Stimulated activated CD4-positive, alpha-beta T cell treated with anti-CD3 and anti-CD28 coated beads, Interleukin-12 subunit alpha, Interleukin-12 subunit beta, amount 100 ng/mL, for 4 hours (primary cell): ENCODE measurements at places on chromosomes 16 and 17.
A peak's percentile ranks its signal among the peaks of the same experiment; 100 is the strongest.

DNA sequence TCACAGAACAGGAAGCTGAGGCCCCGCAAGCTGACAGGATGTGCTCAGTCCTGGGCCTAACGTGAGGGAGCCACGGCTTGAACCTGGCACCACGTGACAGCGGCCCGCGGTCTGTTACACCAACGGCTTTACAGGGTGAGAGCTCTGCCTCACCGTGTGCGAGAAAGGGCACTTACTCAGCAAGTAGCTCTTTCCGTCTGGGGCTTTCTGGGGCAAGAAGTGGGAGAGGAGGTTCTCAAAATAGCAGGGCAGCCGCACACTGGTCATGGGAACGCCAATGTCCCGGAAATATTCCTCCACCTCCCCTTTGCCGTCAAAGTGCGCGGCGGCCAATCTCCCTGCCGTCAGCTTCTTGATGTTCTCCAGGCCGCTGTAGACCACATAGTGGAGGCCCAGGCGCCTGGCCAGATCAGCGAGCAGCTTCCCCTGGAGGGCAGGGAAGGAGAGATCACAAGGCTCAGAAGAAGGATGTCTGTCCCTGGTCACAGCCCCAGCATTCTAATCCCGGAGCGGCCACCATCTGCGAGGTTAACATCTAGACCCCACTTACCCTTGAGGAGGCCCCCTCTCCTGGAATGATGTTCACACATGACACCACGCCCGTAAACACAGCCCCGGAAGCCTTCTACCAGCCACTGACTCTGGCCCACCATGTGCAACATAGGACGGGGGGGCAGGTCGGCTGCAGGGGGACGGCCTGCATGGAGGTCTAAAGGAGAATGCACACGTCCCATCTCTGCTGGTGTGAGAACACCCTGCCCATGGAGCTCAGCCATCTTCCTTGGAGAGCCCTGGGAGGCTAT is 8.2 kb downstream of the NMRAL1 start:
- DNase-seq, result peak; percentile 24

- no peak for DNase-seq
Measured at GRCh38 chr17:29906969-29907368, 23.1 kb downstream of the SSH2 start.

DNA sequence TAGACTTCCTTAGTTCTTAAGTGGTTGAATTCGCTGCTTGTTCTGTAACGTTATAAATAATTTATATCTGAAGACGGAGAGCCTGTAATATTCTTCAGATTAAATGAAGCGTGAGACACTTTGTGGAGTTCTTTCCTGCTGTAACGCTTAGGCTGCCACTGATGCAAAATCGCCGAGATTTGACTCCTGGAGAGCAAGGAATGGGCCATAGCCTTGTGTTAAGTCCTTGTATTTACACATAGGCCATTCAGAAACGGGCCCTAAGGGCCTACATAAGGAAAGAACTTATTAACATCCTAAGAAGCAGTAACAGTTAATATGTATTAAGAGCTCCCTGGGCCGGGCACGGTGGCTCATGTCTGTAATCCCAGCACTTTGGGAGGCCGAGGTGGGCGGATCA is 936 bp downstream of the EMC6 start:
- no peak for DNase-seq

- DNase-seq, result peak; percentile 88
Measured at GRCh38 chr17:35373534-35373983, at the start of gene SLFN11. SLFN11 (minus strand) TSS chr17:35373621; CDS start chr17:35363807, 9,814 bp downstream.

- no peak for DNase-seq
Measured at GRCh38 chr16:82152641-82153112, 17.3 kb downstream of the MPHOSPH6 start.

- DNase-seq, result no peak
Measured at GRCh38 chr16:47045023-47045422, 71.5 kb upstream of the DNAJA2 start.

GRCh38 chr16:4692460-4693295 is 684 bp upstream of the NUDT16L1 start:
- no peak for DNase-seq

- no peak for DNase-seq
Measured at GRCh38 chr17:14011740-14012405, 57.4 kb upstream of the COX10 start.

DNA sequence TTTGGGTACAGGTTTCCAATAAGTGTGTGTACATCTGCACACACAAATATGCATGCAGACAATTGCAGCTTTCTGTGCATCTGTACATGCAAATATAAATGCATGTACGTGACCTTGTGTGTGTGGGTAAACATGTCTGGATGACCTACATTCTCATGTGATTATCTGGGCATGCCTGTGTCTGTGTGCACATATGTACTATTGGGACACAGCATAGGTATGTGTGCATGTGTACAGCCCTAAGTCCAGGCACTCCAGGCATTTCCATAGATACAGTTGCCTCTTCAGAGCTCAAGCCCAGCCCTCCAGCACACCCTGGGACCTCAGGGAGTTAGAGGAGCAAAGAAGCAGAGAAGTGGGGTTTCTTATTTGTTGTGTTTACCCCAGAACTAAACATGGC is 7.1 kb upstream of the GP2 start:
- DNase-seq, result no peak
